ENCODE measurements at places on chromosomes 5 and 9.
A peak's percentile ranks its signal among the peaks of the same experiment; 100 is the strongest.

GRCh38 chr5:137097203-137097602 is 401.9 kb downstream of the SPOCK1 start:
- no peak for DNase-seq

- no peak for DNase-seq
These were observed 118.5 kb upstream of the CACNA1B start for GRCh38 chr9:137759117-137759516.

GRCh38 chr5:78041805-78042204 is 252.7 kb downstream of the AP3B1 start:
- no peak for DNase-seq

- DNase-seq = no peak
These were observed 804 bp downstream of the MED10 start for GRCh38 chr5:6377582-6377904.

DNA sequence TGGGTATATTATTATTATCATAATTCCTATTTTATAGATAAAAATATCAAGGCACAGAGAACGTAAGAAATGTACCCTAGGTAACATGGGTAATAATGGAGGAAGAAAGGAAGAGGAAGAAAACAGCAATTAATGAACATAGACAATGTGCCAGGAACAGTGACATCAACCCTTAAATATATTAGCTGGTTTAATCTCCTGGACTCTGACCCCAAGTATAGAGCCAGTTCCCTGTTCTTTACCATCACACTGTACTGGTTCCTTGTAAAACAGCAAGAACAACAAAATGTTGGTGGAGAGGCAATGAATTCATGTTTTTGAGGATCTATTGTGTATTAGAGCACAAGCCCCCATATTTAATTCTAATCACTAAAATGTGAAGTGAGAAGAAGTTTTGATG is 192.1 kb downstream of the SMC2 start:
- DNase-seq = no peak

GRCh38 chr9:31606678-31607077 is 777.8 kb upstream of the ACO1 start:
- DNase-seq = no peak

DNA sequence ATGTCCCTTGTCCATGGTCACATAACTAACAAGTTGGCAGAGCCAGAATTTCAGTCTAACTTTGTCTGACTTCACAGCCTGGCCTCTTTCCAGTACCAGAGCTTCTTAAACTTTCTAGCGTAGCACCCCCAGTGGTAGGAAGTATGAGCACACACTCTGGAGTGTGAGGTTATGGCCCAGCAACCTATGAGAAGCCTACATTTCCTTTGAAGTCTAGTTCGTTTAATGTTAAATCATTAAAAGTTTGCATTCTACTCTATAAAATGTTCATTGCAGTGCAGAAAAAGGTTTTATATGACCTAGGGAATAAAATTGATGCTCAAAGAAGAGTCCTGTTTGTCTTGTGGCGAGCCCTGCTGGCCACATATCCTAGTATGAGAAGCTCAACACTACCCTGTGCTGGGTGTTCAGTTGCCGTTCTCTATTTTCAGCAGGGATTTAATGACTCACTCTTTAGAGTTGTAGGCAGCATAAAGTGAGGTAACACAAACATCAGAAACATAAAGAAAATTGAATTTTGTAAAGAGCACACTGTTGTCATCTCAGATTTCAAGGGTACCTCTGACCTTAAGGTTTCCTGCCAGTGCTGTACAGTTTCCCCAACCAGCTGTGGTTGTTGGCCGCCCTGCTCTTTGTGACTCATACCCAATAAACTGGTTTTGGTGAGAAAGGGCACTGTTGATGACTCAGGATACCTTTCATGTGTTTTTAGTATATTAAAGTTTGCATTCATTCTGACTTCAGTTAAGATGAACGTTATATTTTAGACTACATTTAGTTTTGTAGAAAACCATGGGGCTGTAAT is 14.3 kb downstream of the MCCC2 start:
- DNase-seq = peak; percentile 28

GRCh38 chr9:133737071-133737773 is 930 bp downstream of the SARDH start:
- DNase-seq = no peak

- DNase-seq = no peak
These were observed 142.9 kb downstream of the SLCO4C1 start for GRCh38 chr5:102153003-102153759.

DNA sequence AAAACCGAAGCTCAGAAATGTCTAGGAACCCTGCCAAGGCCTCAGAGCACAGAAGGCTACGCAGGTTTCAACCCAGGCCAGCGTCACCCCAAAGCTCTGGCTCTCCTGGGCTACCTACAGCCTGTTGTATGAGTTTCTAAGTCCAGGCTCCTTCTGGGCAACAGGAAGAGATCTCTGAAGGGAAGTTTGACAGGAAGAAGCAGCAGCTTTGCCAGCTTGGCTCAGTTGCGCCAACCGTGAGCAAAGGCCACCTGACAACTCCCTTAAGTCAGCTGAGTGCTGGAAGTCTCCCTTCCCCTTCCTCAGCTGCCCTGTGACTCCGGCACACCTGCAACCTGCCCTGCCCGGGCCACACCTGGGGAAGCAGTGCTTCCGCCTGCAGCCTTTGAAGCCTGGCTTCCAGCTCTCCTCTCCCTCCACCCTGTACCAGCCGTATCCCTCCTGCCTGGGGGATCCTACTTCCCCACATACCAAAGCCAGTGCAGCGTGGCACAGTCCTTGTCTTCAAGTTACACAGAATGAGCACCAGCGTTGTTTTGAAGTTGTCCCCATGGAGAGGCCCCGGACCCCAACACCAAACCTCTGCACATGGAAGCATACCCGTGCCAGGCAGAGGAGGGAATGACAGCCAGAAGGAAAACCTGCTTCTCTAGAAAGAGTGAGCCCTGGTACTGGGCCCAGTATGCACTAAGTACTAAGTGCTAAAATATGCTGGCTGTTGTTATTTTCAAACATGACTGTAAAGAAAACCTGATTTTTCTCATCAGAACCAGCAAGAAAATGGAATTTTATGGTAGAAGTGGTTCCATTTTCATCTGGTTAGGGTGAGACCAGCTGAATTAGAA is 36.5 kb downstream of the SHB start:
- DNase-seq = no peak

GRCh38 chr9:126875756-126876510 is 15.5 kb downstream of the ZBTB34 start:
- DNase-seq = no peak

GRCh38 chr5:19044931-19045695 is 942.9 kb downstream of the CDH18 start:
- DNase-seq = no peak

DNA sequence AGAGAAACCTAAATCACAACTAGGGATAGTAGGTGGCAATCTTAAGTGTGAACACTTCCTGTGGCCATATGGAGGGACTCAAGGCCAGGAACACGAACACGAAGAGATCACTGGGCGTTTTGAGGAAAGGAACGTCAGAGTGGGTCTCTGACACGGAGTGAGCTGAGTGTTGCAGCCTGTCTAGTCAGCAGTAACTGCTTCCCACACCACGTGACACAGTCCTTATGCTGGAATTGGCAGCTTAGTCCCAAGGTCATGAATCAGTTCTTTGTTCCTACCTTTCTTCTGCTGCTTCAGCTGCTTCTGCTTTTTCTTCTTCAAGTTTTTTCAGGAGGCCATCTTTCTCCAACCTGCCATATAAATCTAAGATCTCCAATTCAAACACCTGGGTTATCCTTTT is 18.2 kb downstream of the SPACA9 start:
- DNase-seq = no peak

GRCh38 chr5:96487859-96488258 is 54.8 kb upstream of the PCSK1 start:
- no peak for DNase-seq

DNA sequence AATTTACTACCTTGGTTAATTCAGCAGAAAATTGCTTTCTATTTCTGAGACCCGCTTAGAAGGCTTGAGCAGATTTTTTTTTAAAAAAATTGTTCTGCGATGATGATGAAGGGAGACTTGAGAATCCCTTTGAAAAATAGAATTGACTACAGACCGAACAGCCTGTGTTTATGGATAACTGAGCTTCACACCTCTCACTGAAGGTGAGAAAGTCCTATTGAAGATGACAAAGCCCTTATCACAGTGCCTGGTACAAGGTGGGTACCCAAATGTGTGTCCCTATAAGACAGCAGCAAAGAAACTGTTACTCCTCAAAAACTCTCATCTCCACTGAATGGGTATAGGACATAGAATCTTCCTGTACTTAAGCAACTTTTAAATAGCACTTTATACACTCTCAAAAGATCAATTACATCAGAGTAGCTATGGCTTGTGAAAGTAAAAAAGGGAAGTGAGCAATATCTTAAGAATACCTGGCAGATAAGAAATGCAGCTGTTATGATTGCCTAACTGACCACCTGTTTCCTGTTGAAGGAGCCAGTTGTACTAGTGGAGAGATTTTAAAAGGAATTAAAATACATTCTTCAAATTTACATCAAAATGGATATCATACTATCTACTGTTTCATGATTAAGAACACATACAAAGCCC is 419.7 kb downstream of the CHSY3 start:
- DNase-seq = no peak

- no peak for DNase-seq
These were observed 95.8 kb downstream of the CDK5RAP2 start for GRCh38 chr9:120484162-120484561.

- peak; percentile 21 for DNase-seq
These were observed 30.4 kb downstream of the CAMK4 start for GRCh38 chr5:111254613-111255012.

DNA sequence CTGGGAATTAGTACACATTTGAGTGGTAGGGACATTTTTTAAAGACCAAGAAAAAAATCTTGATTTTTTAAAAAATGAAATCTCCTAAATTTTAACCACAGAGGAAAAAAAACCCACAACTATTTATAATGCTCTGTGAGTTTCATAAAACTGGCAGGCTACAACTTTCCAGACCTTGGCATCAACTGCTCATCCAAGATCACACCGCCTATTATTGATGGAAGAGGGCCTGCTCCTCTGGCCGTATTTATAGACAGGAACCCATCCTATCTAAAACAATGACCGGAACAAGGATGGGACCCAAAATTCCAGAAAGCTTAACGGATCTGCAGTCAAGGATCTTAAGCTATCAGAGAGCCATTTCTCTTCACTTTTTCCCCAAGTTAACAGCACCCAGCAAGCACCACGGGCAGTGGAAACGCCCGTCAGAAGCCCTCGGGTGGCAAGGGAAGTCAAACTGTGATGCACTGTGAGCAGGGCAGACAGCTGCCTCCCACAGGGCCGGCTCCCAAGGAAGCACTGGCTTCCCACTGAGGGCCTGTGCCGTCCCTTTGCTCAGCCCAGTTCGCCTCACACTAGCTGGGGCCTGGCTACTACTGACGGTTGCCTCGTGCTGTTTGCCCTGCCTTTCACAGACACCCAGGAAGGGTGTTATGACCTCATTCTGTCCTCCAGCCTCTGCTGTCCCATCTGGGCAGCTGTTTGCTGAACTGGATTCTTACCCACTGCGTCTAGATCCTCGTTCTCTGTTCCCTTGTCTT is 62.8 kb downstream of the CDC14B start:
- DNase-seq = no peak

- DNase-seq = no peak
These were observed 659 bp downstream of the RAI14 start for GRCh38 chr5:34656700-34657273.

DNA sequence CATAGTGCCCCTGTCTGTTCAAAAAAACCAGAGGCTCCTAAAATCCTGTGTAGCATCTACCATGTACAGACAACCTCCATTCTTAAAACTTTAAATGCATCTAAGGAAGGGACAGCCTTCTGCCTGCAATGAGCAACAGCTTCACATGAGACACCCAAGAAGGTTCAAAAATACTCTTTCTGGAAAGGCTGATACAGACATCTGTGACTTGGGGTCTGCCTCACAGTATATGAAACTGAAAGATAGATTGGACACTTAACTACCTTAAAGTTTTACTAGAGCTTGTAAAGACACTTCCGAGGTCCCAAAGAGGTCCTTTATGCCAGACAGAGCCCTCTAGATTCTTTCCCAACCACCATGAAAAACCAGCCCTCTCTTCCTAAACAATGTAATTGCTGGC is 28.2 kb upstream of the CATSPER3 start:
- DNase-seq = no peak

GRCh38 chr5:72363166-72363802 is 43.1 kb downstream of the PTCD2 start:
- DNase-seq = no peak

DNA sequence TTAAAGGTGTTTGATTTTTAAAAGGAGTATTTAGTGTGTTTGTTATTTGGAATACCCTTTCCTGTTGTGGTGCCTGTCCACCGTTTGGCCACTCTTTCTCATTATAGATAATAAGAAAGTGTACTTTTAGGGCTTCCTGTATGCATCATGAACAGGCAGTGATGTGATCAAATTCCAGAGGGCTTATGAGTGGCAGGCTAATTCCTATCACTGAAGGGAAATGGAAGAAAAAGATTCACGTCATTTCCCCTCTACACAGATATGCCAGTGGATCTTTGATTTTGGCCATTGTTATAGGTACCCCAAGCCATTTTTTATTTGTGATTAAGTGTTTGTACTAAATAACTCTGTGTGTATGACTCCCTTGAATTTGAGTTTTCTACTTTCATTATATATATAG is 37.1 kb downstream of the RPS6 start:
- DNase-seq = no peak

GRCh38 chr5:45399041-45399440 is 297.1 kb downstream of the HCN1 start:
- no peak for DNase-seq

DNA sequence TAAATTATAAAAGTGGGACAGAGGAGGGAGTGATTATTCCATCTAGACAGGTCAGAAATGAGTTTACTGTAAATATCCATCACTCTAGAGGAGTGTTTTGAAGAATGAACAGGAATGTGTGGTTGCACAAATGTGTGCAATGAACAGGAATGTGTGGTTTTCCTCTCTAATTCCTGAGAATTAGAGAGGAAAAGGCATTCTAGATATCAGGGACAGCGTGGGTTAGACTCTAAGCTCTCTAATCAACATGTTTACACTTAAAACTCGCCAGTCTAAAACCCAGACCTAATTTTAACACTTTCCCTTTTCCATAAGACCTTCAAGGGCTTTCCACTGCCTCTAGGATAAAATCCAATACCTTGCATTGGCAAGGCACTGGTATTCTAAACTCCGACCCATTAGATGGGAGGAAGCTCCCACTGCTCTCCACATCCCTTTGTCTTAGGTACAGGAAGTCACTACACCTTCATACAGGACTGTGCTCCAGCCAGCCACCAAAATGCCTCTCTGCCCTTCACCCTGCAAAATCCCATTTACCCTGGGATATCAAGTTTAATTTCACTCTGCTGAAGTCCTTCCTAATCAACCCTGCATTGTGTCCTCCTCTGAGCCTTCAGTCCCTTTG is 67.9 kb downstream of the NFIB start:
- DNase-seq = no peak

DNA sequence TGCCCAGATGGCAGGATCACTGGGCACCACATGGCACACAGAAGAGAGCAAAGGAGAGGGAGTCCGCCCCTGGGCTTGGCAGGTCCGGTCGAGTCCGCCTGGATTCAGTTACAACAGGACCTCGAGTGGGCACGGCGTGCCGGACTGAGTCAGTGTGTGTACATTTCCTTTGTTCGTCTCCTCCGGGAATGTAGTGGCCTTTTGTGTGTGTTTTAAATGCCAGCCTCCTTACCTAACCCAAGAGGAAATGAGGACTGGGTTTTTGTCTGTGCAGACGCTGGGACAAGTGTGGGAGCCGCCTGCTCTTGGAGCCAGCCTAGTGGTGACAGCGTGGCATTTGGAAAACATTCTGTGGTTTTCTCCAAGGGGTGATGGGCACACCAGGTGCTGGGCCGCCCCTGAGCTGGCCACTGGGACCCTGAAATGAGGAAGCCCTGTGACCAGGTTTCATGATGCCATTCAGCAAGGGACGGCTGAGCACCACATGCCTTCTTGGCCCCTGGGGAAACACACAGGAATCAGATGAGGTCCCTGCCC is 9.6 kb downstream of the NEK6 start:
- no peak for DNase-seq
